ENCODE measurements at places on chromosomes 16 and 17.

DNA sequence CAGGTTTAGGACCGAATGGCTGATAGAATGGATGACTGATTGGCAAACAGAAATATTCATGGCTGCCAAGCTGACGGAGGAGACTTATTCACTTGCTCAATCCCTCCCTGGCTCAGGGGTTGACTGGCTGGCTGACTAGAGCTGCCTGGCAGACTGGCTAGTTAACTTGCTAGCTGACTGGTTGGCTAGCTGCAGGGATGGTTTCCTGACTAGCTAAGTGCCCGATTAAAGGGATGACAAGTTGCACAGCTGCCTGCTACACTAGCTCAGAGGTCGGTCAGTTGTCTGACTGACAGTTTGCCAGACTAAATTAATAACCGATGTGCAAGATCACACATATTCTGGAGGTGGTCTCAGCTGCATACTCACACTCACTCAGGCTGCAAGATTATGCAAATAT, 1208.4 kb upstream of the CDH8 start:
- DNase-seq, result no peak

- no peak for DNase-seq
Measured at GRCh38 chr16:53583401-53583800, 80.4 kb upstream of the AKTIP start.

- DNase-seq, result no peak
Measured at GRCh38 chr16:3019594-3020246, 448 bp upstream of the TNFRSF12A start.

DNA sequence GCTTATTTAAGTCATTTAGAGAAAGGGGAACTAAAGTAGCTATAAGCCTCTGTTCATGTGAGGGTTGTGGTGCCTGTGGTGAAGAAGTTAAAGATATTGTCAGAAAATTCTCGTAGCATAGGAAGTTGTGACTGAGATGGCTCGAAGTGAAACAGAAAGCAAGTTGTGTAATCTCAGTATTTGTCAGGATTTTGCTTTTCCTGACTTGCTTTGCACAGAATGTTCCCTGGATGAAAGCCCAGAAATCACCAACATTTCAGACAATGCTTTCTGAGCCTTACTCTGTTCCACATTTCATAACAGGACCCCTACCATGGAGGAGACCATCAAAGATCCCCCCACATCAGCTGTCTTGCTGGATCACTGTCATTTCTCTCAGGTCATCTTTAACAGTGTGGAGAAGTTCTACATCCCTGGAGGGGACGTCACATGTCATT, 10.6 kb downstream of the CALCOCO2 start:
- DNase-seq, result peak; percentile 77

GRCh38 chr16:49839017-49839825, 16.7 kb downstream of the ZNF423 start:
- no peak for DNase-seq

DNA sequence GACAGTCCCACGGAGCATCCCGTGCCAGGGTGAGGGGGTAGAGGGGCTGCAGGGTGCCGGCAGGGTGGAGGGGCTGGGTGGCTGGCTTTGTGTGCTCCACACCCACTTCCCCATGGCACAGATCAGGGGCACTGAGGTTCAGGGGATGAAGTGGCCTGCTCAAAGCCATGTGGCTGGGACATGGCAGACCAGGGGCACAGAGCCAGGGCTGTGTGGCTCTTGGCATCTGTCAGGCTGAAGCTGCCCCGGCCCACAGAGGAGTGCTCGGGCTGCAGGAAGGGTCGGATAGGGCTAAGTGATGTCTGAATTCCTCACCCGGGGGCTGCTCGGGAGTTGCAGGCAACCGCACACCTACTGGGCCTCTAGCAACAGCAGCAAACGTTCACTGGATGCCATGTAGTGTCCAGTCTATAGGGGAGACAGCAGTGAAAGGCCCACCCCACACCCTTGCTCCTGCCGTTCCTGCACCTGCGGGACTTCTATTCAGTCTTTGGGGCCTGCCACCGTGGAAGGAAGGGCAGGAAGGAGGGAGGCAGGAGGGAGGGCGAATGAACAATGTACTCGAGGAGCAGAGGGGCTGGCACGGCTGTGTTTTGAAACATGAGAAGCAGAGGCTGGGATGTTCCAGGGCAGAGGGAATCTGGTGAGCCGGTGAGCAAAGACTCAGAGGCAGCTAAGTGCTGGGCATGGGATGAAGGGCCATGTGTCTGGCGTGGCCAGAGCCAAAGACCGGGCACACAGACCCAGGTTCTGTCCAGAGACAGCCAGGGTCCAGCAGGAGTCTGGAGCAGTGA, 15.1 kb downstream of the SLC5A10 start:
- DNase-seq, result no peak

GRCh38 chr17:45451131-45451530, 18.5 kb upstream of the ARHGAP27 start:
- DNase-seq, result no peak

DNA sequence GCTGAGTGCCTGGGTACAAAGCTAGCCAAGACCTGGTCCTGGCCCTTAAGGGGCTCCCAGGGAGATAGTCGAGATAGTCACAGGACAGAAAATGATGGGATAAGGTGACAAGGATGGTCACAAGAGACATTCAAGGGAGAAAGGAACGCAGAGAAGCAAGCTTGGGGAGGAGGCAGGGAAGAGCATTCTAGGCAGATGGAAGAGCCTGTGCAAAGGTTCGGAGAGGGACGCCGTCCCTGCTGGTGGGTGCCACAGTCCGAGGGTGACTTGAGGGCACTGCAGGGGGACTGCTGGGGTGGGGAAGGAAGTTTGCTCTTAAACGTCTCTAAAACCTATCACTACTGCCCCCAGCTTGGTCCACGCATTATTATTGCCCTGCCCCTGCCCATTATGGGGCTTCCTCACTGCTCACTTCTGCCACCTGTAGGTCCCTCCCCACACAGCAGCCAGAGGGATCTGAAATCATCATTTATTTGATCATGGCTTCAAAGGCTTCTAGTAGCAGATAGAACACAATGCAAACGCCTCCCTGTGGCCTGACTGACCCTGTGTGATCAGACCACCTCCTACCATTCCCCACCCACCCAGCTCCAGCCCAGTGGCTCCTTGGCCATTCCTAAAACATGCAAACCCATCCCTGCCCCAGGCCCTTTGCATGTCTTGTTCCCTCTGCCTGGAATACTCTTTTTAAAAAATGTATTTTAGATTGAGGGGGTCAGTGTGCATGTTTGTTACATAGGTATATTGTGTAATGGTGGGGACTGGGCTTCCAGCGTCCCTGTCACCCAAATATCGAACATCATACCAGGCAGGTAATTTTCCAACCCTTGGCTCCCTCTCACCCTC, 60.3 kb downstream of the RMI2 start:
- DNase-seq, result no peak

DNA sequence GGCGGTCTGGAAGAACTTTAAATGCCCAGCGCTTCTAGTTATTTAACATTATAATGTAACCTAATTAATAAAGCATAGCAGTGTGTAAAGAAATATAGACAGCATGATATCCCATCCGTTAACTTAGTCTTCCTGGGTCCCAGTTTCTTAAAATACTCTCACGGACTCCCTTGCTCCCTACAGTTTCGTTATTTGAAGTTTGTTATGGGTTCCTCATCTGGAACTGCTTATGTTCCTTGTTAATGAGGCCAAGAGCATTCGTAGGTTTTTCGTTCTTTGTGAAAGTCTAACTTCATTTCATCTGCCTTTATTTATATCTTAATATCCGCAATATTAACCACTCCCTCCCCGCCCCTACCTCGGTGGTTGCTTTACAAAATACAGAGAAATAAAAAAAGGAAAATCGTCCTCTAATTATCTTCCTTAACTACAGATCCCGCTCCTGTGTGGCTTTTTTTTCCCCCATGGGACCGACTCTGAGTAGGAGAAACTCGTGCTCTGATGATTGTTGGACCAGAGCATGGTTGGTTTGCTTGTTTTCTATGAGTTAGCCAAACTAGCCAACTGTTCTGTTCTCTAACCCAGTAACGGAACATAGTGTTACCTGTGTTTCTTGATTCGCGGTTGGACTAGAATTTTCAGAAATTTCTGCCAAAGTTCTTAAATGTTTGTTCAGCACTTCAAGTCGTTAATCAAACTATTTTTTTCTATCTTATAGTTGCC, 863 bp downstream of the ADPRM start:
- DNase-seq, result no peak

DNA sequence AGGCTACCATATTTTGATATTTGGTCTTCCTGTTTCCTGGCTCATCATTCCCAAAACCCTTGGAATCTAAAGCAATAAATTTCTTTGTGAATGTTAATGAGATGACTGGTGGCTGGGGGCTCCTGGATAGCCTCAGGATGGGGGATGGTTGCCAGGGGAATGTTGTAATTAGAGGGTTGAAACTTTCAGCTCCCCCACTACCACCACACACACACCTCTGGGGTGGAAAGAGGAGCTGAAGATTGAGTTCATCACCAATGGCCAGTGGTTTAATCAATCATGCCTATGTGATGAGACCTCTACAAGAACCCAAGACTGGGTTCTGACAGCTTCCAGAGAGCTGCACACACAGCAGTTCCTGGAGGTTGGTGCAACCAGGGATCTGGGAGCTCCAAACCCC, 59.1 kb downstream of the HS3ST3A1 start:
- no peak for DNase-seq

- no peak for DNase-seq
Measured at GRCh38 chr16:85195271-85195647, 83.0 kb upstream of the CIBAR2 start.

Data from Ammon's horn (tissue), 1 donor.